ENCODE measurements at places on chromosomes 11 and 22.

GRCh38 chr11:70627219-70627618, 228.9 kb downstream of the CTTN start:
- H3K4me1 ChIP-seq = peaks cover 11% of the 10 kb centered on the region

- DNase-seq = no peak
- H3K27ac ChIP-seq = no peak overlapping the region
- H3K27me3 ChIP-seq = no peaks in the 10 kb centered on the region
- H3K4me3 ChIP-seq = no peak overlapping the region
These were observed 187.8 kb downstream of the MIAT start for GRCh38 chr22:26845021-26845743.

DNA sequence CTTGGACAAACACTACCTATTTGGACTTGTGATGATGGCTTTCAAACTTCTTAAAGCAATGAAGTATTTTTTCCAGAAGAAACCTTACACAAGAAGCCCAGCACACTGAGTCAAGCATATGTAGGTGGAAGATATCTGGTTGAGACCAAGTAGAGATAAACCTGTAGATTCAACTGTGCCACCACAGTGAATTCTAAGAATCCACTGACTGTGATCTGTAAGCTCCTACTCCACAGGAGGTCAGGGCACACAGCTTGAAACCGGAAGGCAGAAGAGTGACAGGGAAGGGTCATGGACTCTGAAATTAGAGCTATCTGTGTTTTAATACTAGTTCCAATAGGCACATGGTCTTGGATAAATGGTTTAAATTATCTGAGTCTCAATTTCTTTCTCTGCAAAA, 404.5 kb downstream of the ETS1 start:
- no peaks in the 10 kb centered on the region for H3K36me3 ChIP-seq
- peaks cover 1% of the 10 kb centered on the region for H3K4me1 ChIP-seq
- no peak overlapping the region for H3K27ac ChIP-seq

DNA sequence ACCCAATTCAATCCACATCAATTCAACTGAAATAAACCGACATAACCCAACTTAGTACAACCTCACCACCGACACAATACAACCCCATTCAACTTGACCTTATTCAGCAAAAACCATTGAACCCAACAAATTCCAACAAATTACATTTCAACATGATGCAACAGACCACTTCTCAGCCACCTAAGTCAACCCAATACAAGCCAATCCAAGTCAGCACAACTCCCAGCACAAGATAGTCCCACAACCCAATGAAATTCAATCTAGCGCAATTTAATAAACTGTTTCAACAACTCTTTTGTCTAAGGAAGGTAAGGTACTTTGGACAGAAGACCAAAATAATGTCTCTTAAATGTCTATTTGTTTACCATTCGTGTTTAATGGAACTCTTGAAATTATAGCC, 226.0 kb downstream of the MIAT start:
- H3K27me3 ChIP-seq = no peaks in the 10 kb centered on the region
- H3K4me1 ChIP-seq = no peaks in the 10 kb centered on the region

- H3K27me3 ChIP-seq = no peaks in the 10 kb centered on the region
- peaks cover 74% of the 10 kb centered on the region for H3K36me3 ChIP-seq
- peaks cover 6% of the 10 kb centered on the region for H3K4me1 ChIP-seq
- no peak for DNase-seq
These were observed 25.5 kb upstream of the ACR start for GRCh38 chr22:50712341-50713007.

GRCh38 chr11:72160319-72160718, 24.8 kb downstream of the FOLR3 start:
- H3K4me1 ChIP-seq = no peaks in the 10 kb centered on the region
- H3K27me3 ChIP-seq = peaks cover 13% of the 10 kb centered on the region
- no peak overlapping the region for H3K27ac ChIP-seq
- no peaks in the 10 kb centered on the region for H3K36me3 ChIP-seq
- no peak overlapping the region for H3K4me3 ChIP-seq

GRCh38 chr22:37075046-37075445, 23.5 kb downstream of the KCTD17 start:
- no peaks in the 10 kb centered on the region for H3K36me3 ChIP-seq
- H3K4me1 ChIP-seq = no peaks in the 10 kb centered on the region
- no peak overlapping the region for H3K27ac ChIP-seq
- DNase-seq = no peak
- H3K27me3 ChIP-seq = peaks cover 25% of the 10 kb centered on the region

GRCh38 chr11:118084247-118084646, 2.5 kb downstream of the SMIM35 start:
- peaks cover 10% of the 10 kb centered on the region for H3K4me1 ChIP-seq
- H3K27ac ChIP-seq = no peak overlapping the region
- no peaks in the 10 kb centered on the region for H3K36me3 ChIP-seq
- no peak overlapping the region for H3K4me3 ChIP-seq

- peaks cover 23% of the 10 kb centered on the region for H3K4me1 ChIP-seq
- peak overlapping the region; percentile 56 for H3K4me3 ChIP-seq
- H3K27ac ChIP-seq = peak overlapping the region; percentile 97
- DNase-seq = no peak
These were observed 1.2 kb upstream of the ATF4 start for GRCh38 chr22:39518996-39519680.

DNA sequence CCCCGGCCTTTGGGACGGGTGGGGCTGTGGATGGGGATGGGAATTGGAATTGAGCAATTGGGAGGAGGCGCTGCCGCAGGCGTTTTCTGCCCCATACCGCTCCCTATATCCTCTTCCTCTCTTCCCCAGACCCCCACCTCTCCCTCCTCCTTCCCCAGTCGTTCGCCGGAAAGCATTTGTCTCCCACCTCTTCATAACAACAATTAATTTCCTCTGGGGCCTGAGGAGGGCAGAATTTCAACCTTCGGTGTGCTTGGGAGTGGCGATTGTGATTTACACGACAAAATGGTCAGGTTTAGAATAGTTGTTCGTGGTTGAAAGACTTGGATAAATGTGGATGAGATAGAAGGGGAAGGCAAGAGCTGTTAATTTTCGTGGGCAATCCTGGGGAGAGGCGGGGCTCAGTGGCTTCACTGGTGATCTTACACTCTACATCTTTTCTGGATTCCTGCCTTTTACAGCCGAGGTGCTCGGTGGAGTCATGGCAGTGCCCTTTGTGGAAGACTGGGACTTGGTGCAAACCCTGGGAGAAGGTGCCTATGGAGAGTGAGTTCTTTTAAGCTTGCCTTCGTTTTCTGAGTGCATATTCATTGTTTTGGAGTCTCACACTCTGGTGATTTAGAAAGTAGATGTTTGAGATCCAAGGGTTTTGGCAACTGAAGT, 1.5 kb downstream of the CHEK1 start:
- H3K4me3 ChIP-seq = peak overlapping the region; percentile 70
- peaks cover 6% of the 10 kb centered on the region for H3K4me1 ChIP-seq
- no peak for DNase-seq
- no peaks in the 10 kb centered on the region for H3K27me3 ChIP-seq
- H3K27ac ChIP-seq = peak overlapping the region; percentile 91
